ENCODE measurements at places on chromosomes 11 and 22.

GRCh38 chr11:109264128-109264527 lies 157.9 kb upstream of the C11orf87 start:
- no peak for DNase-seq

DNA sequence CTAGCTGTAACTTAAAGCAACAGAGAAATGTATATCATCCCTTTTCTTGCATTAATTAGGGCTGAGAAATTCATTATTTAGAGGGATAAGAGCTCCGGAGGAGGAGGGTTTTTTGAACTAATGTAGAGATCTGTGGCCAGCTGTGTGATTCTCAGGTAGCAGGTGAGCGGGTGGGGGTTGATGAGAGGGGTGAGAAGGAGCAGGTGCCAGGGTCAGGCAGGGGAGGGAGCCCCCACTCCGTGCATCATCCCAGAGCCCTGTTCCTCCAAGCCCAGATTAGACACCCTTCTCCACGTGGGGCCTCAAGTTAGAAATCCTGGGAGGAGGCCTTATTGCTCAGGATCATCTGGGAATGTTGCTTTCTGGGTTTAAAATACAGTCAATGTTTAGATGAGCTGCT lies 24.9 kb downstream of the ZBTB16 start:
- no peak for DNase-seq

DNA sequence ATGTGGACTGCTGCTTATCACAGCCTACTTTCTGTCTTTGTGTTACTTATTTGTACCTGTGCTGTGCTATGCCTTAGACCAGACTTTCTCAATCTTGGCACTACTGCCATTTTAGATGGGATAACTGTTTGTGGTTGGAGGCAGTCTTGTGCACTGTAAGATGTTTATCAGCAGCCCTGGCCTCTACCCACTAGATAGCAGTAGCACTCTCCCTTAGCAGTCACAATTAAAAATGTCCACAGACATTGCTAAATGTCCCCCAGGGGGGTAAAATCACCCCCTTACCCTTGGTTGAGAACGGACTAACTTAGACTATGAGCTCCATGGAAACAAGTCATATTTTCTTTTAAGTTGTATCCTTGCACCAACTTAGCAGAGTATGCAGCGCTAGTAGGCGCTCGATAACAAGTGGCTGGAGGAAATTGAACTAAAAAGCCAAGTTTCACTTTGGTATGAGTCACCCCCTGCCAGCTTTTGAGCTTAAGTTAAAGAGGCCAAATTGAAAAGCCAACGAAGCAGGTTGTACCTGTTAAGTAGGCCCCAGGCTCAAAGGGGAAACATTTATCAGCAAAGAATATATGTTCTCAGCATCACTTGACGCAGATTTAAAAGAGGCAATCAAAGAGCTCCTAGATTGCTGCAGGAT lies 304.8 kb upstream of the SORL1-AS1 start:
- DNase-seq: no peak

- DNase-seq: no peak
Observed at GRCh38 chr22:19991645-19992451, 24.8 kb downstream of the ARVCF start.

- DNase-seq: no peak
Observed at GRCh38 chr11:72010529-72011233, 12.0 kb downstream of the IL18BP start.

GRCh38 chr22:44650806-44651205 lies 51.2 kb upstream of the PRR5 start:
- DNase-seq: no peak
